ENCODE measurements at places on chromosomes 2 and 18.

DNA sequence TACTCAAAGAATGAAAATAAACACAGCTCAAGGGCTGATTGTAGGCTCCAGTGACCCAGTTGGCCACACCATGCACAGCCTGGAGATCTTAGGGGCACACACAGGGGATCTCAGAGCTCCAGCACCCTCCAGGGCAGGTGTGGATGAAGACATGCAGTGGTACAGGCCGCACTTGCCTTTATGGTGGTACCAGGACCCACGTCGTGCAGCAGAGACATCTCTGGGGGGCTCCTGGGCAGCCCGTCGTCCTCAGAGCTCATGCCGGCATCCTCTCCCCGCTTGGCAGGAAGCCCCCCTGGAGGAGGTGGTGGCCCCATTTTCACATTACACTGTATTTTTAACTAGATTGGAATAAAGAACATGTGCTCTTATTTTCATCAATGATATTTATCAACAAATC, 101.2 kb upstream of the MGAT4A start:
- no peak for DNase-seq

DNA sequence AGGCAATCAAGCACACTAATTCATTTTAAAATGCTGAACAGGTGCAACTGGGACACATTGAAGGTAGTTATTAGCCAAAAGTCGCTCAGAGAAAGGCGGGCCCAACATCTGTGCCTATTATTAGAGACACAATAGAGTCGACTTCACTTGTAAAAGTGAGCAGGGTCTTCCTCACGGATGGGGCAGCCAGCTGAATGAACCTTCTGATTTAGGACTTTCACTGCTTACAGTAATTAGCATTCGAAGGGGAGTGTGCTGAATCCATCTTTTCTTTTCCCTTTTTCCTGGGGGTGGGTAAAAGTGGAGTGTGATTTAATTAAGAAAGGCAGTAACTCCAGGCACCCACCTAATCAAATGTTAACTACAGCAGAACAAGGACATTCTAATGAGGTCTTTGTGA, 677.7 kb downstream of the DCDC2C start:
- no peak for DNase-seq

GRCh38 chr2:10529611-10530010, 81.5 kb upstream of the ODC1 start:
- DNase-seq = no peak

DNA sequence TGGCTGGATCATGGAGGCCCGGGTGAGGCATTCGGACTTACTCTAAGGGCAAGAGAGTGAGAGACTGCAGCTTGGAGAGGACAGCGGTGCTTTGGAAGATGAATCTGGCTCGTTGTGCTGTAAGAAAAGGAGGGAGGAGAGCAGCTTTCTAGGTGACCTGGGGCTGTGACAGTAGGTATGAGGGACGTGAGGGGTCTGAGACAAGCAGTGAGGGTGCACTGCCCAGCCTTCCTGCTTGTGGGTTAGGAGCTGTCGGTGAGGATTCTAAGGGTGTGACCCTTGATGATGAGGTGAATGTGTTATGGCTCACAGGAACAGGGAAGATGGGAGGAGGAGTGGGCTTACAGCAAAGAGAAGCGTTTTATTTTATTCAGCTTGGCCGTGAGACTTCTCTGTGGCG, 27.1 kb upstream of the RHOB start:
- DNase-seq = no peak

DNA sequence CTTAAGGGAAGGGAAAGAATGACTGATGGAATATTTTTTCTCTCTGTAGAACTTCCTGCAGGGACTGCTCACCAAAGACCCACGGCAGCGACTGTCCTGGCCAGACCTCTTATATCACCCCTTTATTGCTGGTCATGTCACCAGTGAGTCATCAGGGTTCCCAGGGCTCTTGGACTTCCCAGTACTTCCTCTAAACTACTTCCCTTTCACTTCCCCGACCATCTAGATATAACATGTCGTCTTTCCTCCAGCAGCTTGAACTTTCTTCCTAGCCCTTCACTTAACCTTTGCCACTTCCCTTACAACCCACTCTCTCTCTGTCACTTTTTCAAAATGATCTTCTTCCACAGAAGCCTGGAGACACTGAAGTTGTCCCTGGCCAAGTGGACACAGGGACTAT, 7.2 kb downstream of the STK36 start:
- no peak for DNase-seq

GRCh38 chr2:237051861-237052260, 33.8 kb upstream of the COPS8 start:
- DNase-seq = no peak

Measured in T-helper 9 cell (primary cell).